Osteocyte (in vitro differentiated cells): ENCODE measurements at places on chromosomes 1 and 21. TPM values are rescaled to one million over a fixed set of nuclear protein-coding genes. Genes with fewer than 3 reads are reported as not detected.

Gene IFI6
- total RNA-seq, result 49.5 and 54.1 TPM in 2 replicates

Gene AKR7A3
- total RNA-seq, result 1.5 and 2.1 TPM in 2 replicates

Gene NR5A2
- total RNA-seq, result not detected in 2 replicates

Gene SFPQ
- total RNA-seq, result 231 and 241 TPM in 2 replicates

Gene GNG4
- total RNA-seq, result 0.34 and 0.83 TPM in 2 replicates

GRCh38 chr21:15212206-15212605 lies 147.4 kb upstream of the NRIP1 start:
- H3K27me3 ChIP-seq, result no peaks in the 10 kb centered on the region
- peaks cover 5% of the 10 kb centered on the region for H3K4me1 ChIP-seq
- H3K27ac ChIP-seq, result no peak overlapping the region

- H3K4me1 ChIP-seq, result no peaks in the 10 kb centered on the region
- H3K36me3 ChIP-seq, result no peaks in the 10 kb centered on the region
- no peak overlapping the region for H3K27ac ChIP-seq
- no peak overlapping the region for H3K4me3 ChIP-seq
These were observed 299.9 kb upstream of the PROX1 start for GRCh38 chr1:213687832-213688231.

- H3K27ac ChIP-seq, result no peak overlapping the region
- H3K36me3 ChIP-seq, result no peaks in the 10 kb centered on the region
- peaks cover 6% of the 10 kb centered on the region for H3K4me1 ChIP-seq
- no peak for DNase-seq
- H3K4me3 ChIP-seq, result no peak overlapping the region
These were observed 2.5 kb downstream of the UBASH3A start for GRCh38 chr21:42406201-42406621.

DNA sequence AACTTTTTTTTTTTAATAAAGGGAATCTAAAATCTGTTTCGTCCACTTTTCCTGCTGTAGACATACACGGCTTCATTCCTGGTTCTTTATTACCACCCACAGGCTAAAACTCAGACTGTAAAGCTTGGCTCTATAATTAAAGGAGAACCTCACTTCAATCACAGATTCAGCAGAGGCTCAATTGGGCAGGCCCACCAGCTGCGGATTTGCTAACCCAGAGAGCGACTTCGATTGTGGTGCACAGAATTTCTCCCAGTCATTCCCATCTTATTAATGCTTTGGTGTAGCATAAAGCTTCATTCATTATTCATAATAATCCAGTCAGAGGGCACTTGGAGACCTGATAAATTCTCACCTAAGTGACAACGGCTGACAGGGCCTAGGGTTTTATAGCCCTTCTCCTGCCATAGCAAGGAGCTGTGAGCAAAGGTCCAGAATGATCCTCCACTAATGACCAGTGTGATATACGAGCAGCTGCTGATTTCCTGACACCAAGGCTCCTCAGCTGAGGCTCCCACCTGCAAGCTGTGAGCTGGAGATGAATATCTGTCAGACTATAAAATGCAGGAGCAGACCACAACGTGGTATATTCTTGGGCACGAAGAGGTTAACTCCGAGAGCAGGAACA lies 149.0 kb downstream of the ATP6V1G3 start:
- no peak overlapping the region for H3K27ac ChIP-seq
- DNase-seq, result no peak

DNA sequence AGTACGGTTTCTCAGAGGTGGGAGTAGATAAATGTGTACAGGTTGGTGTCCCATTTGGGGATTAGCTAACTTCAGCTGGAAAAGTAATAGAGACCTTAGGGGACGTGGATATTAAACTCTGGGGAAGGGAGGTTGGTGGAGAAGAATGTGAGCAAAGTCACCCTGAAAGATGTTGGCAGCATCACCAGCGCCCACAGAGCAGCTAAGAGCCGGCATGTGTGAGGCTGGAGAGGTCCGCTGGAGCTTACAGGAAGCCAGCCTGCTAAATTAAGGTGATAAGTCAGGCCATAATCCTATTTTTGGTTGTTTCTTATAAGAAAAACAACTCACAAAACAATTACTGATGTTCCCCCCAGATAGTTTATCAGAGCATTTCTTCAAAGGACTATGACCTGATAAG lies 12.2 kb downstream of the PTGFRN start:
- DNase-seq, result no peak
- no peaks in the 10 kb centered on the region for H3K36me3 ChIP-seq
- H3K4me1 ChIP-seq, result peaks cover 4% of the 10 kb centered on the region
- H3K27ac ChIP-seq, result no peak overlapping the region

- H3K27me3 ChIP-seq, result no peaks in the 10 kb centered on the region
- no peaks in the 10 kb centered on the region for H3K36me3 ChIP-seq
- peaks cover 76% of the 10 kb centered on the region for H3K4me1 ChIP-seq
- H3K27ac ChIP-seq, result peak overlapping the region; percentile 48
- peak; percentile 80 for DNase-seq
These were observed 32.2 kb downstream of the HSPG2 start for GRCh38 chr1:21904704-21905520.

GRCh38 chr1:201461645-201462441 lies 7.1 kb downstream of the PHLDA3 start:
- H3K36me3 ChIP-seq, result peaks cover 16% of the 10 kb centered on the region
- peak overlapping the region; percentile 93 for H3K27ac ChIP-seq
- DNase-seq, result peak; percentile 92
- no peaks in the 10 kb centered on the region for H3K27me3 ChIP-seq
- H3K4me3 ChIP-seq, result no peak overlapping the region

- peak overlapping the region; percentile 58 for H3K27ac ChIP-seq
- H3K4me3 ChIP-seq, result no peak overlapping the region
- peaks cover 20% of the 10 kb centered on the region for H3K4me1 ChIP-seq
- H3K27me3 ChIP-seq, result no peaks in the 10 kb centered on the region
- no peaks in the 10 kb centered on the region for H3K36me3 ChIP-seq
These were observed 51.9 kb upstream of the ZNF326 start for GRCh38 chr1:89942825-89943658.

DNA sequence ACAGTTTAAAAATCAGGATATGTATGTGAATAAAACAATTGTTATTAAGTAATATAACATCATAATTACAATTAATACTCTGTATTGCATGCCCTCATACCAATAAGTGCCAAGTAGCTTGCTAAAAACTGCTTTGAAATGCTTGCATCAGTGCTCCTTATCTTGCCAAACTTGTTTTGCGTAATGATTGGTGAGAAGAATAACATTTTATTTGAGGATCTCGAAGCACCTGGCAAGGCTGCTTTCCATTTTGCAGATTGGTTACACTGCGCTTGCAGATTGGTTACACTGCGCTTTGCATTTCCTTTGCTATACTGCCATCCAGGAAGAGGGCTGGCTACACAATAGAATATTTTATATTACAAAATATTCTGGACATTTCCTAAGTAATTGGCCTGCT lies 1.7 kb upstream of the PBX1 start:
- no peak overlapping the region for H3K4me3 ChIP-seq
- H3K27ac ChIP-seq, result no peak overlapping the region
- H3K36me3 ChIP-seq, result no peaks in the 10 kb centered on the region

DNA sequence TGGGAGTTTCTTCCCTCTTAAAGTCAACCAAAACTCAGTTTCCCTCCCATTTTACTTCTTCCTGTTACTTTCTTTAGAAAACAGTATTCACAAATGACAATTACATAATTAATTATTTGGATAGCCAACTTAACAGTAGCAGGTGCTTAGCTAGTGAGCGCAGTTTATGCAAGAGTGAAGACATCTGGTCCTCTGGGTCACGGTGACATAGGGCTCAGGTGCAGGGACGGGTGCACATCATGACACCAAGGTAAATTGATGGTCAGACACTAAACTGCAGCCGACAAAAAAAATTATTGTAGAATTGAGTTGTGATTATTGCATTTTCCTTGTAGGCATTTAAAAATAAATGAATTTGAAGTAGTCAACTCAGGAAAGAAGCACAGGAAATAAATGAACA lies 142.0 kb upstream of the KCTD3 start:
- H3K27me3 ChIP-seq, result peaks cover 6% of the 10 kb centered on the region
- H3K27ac ChIP-seq, result no peak overlapping the region
- no peak overlapping the region for H3K4me3 ChIP-seq
- H3K36me3 ChIP-seq, result no peaks in the 10 kb centered on the region
- H3K4me1 ChIP-seq, result no peaks in the 10 kb centered on the region
- DNase-seq, result no peak

GRCh38 chr1:13842497-13842896 lies 142.5 kb downstream of the PRDM2 start:
- H3K4me1 ChIP-seq, result no peaks in the 10 kb centered on the region
- no peak for DNase-seq
- no peak overlapping the region for H3K27ac ChIP-seq
- H3K4me3 ChIP-seq, result no peak overlapping the region
- peaks cover 4% of the 10 kb centered on the region for H3K27me3 ChIP-seq

GRCh38 chr1:32775640-32776337 lies 41.4 kb downstream of the YARS1 start:
- H3K4me1 ChIP-seq, result peaks cover 38% of the 10 kb centered on the region
- DNase-seq, result no peak
- no peaks in the 10 kb centered on the region for H3K27me3 ChIP-seq
- peak overlapping the region; percentile 36 for H3K4me3 ChIP-seq
- peaks cover 42% of the 10 kb centered on the region for H3K36me3 ChIP-seq
- peak overlapping the region; percentile 88 for H3K27ac ChIP-seq

DNA sequence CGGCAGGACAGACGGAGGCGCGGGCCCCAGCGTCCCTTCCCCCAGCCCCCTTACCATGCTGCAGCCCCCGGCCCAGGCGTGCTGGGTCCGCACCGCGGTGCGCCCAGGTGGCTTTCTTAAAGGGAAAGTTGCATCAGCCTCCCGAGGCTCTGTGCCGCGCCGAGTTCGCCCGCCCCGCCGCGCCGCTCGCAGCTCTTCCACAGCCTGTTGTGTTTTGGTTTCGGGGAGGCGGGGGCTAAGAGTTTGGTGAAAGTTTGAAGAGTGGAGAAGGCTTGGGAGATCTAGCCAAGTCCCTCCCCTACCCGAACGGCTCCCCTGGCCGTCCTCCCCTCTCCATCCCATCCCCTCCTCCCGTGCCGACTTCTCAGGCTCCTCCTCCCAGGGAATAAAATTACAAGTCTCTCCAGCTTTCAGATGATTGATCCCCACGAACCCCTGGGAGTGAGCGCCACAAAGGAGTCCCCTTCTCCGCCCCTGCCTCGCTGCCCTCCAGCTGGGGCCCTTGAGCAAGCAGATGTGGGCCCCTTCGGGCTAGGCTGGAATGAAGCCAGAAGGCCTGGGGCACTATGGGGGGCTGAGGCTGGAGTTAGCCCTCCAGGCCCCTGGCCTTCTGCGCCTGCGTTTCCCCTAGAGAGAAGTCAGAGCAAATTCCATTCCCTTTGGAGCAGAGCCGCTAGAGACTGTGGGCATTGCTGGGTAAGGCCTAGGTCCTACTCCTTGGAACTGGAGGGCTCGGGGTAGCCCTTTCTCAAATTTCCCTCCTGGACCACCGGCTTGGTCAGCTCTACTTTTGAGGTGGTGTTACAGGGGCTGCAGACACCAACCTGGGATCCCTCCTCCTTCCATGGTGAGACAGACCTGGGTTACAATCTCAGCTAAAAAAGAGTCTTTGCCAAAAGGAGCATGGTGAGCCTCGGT lies at the start of gene SLC6A9:
Gene SLC6A9 (minus strand): TSS at position 211 of the 918 bp plus-strand sequence. CDS start 7,185 bp downstream, outside the sequence.
- peak within 1 kb of the TSS; percentile 90 for H3K27ac ChIP-seq
- peaks cover 32% of the 10 kb centered on the region for H3K4me1 ChIP-seq
- peak; percentile 84 for DNase-seq
- peak within 1 kb of the TSS; percentile 86 for H3K4me3 ChIP-seq
- H3K36me3 ChIP-seq, result no peaks in the 10 kb centered on the region

DNA sequence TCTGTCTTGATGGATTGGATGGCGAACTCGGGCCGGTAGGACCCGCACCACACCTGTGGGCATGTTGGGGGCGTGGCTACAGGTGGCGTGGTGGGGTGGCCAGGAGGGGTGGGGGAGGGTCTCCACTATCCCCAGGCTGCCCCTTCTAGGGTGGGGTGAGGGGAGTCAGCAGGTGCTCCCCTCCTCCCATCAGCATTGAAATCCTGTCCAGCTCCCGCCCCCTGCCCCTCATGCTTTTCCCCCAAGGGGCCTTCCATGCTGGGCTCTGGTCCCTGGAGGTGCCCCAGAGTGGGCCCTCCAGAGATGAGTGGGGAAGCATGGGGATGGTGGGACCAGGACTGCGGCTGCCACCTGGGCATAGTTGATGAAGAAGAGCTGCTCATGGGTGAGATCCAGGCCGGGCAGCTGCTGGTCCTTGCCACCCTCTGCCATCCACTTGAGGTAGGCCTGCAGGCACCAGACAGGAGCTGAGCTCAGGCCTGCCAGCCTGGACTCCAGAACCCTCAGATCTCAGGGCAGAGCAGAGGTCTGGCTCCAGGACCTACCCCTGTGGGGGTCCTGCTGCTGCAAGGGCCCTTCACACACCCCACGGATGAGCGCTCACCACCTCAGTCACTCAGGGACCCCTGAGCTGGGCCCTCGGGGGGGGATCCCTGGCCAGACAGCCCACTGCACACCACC lies 5.1 kb downstream of the PRXL2B start:
- no peak for DNase-seq
- H3K4me3 ChIP-seq, result no peak overlapping the region
- no peaks in the 10 kb centered on the region for H3K27me3 ChIP-seq
- H3K4me1 ChIP-seq, result peaks cover 7% of the 10 kb centered on the region
- peaks cover 1% of the 10 kb centered on the region for H3K36me3 ChIP-seq

- H3K36me3 ChIP-seq, result no peaks in the 10 kb centered on the region
- no peaks in the 10 kb centered on the region for H3K27me3 ChIP-seq
- H3K4me1 ChIP-seq, result peaks cover 22% of the 10 kb centered on the region
- no peak overlapping the region for H3K4me3 ChIP-seq
- no peak for DNase-seq
These were observed 215.8 kb downstream of the COL24A1 start for GRCh38 chr1:85940656-85941306.

GRCh38 chr1:11886986-11887665 lies 28.4 kb upstream of the NPPB start:
- H3K36me3 ChIP-seq, result no peaks in the 10 kb centered on the region
- no peak overlapping the region for H3K27ac ChIP-seq
- DNase-seq, result no peak
- H3K4me3 ChIP-seq, result no peak overlapping the region

- no peak for DNase-seq
- H3K27me3 ChIP-seq, result no peaks in the 10 kb centered on the region
- H3K4me3 ChIP-seq, result peak overlapping the region; percentile 100
- peak overlapping the region; percentile 50 for H3K27ac ChIP-seq
- peaks cover 31% of the 10 kb centered on the region for H3K36me3 ChIP-seq
These were observed 1.4 kb downstream of the B4GALT3 start for GRCh38 chr1:161175771-161176453.

- DNase-seq, result no peak
- H3K4me1 ChIP-seq, result peaks cover 57% of the 10 kb centered on the region
- H3K27me3 ChIP-seq, result no peaks in the 10 kb centered on the region
- H3K36me3 ChIP-seq, result peaks cover 9% of the 10 kb centered on the region
- H3K4me3 ChIP-seq, result peak overlapping the region; percentile 57
These were observed 20.2 kb downstream of the DESI2 start for GRCh38 chr1:244672946-244673682.
